ENCODE measurements at places on chromosomes 2 and 18. TPM values are rescaled to one million over a fixed set of nuclear protein-coding genes. Genes with fewer than 3 reads are reported as not detected.

- H3K27me3 ChIP-seq = no peaks in the 10 kb centered on the region
- H3K4me1 ChIP-seq = no peaks in the 10 kb centered on the region
- H3K27ac ChIP-seq = no peak overlapping the region
- no peaks in the 10 kb centered on the region for H3K36me3 ChIP-seq
- DNase-seq = no peak
Observed at GRCh38 chr2:55592130-55592529, 25.3 kb downstream of the PPP4R3B start.

DNA sequence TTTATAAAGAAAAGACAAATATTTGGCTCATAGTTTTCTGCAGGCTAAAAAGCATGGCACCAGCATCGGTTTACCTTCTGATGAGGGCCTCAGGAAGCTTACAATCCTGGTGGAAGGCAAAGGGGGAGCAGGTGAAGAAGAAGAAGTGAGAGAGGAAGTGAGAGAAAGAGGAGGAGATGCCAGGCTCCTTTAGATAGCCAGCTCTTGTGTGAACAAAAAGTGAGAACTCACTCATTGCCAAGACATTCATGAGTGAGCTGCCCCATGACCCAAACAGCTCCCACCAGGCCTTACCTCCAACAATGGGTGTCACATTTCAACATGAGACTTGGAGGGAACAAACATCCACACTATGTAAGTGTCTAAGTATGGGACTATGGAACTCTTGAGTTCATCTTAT lies 14.3 kb downstream of the CCDC150 start:
- H3K27me3 ChIP-seq = no peaks in the 10 kb centered on the region
- no peak overlapping the region for H3K4me3 ChIP-seq
- no peaks in the 10 kb centered on the region for H3K4me1 ChIP-seq
- no peak for DNase-seq
- no peak overlapping the region for H3K27ac ChIP-seq

Gene DUSP2
- 57.5 TPM for total RNA-seq

- no peaks in the 10 kb centered on the region for H3K27me3 ChIP-seq
- H3K27ac ChIP-seq = no peak overlapping the region
- no peaks in the 10 kb centered on the region for H3K36me3 ChIP-seq
- no peaks in the 10 kb centered on the region for H3K4me1 ChIP-seq
- H3K4me3 ChIP-seq = no peak overlapping the region
Observed at GRCh38 chr2:222423632-222424275, 589 bp upstream of the SGPP2 start.

Gene NDUFAF7
- total RNA-seq = 13.3 TPM

DNA sequence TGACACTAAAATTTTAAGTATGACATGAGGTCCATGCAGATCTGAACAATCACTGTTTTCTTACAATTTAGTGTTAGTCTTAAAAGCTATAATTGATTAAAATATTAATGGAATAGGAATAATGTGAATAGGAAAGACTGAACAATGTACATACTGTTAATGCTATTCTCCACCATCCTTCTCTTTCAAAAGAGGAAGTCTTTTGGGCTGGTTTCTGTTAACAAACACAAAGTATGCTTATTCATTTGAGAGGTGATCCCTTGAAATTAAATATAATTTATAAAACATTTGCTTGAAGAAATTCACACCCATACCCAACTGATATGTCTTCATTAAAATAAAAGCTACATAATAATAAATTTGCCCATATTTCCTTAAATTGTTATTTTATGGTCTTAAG lies 2.3 kb downstream of the STPG4 start:
- no peak overlapping the region for H3K27ac ChIP-seq
- H3K4me1 ChIP-seq = no peaks in the 10 kb centered on the region
- H3K36me3 ChIP-seq = no peaks in the 10 kb centered on the region
- no peak overlapping the region for H3K4me3 ChIP-seq
- DNase-seq = no peak
- no peaks in the 10 kb centered on the region for H3K27me3 ChIP-seq

DNA sequence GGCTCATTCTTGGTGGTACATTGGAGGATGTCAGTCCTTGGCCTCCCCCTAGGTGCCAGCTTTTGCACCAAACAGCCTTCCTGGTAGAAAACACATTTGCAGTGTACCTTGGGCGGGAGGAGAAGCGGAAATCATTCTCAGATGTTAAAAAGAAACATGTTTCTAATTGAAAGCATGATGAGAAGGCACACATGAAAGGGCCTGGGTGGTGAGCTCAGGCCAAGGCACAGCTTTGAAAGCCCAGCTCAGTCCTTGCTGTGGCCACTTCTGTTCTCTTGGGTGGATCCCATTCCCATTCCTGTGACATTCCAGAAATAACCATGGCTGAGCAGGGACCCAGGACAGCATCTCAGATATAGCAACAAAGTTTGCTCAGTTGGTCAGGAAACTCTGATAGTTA lies 71.5 kb downstream of the LTBP1 start:
- no peaks in the 10 kb centered on the region for H3K36me3 ChIP-seq
- no peaks in the 10 kb centered on the region for H3K4me1 ChIP-seq
- H3K27ac ChIP-seq = no peak overlapping the region
- no peak for DNase-seq

- no peak overlapping the region for H3K27ac ChIP-seq
- no peak overlapping the region for H3K4me3 ChIP-seq
- peaks cover 5% of the 10 kb centered on the region for H3K4me1 ChIP-seq
Observed at GRCh38 chr2:109195193-109196045, 66.4 kb downstream of the SH3RF3 start.

DNA sequence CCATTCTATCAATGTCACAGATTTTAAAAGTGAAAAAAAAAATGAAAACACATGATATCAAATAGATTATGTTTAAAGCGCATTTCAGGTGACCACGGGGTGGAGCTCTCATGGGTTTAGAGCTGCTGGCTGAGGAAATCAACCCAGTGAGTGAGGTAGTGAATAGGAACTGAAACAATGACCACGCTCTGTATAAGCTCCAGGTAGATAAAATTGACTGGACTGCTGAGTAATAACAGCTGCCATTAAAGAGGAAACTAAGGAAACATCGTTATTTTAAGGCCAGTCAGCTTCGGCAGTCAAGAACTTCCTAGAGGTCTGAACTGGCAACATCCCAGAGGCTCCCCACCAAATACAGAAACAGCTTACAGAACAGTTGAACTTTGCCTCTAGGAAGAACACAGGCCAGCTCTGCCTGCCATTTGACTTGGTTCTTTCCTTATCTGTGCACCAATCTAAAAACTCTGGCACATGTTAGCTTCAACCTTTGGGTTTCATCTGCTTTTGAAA lies 185.9 kb downstream of the PDE1A start:
- H3K27ac ChIP-seq = no peak overlapping the region
- no peaks in the 10 kb centered on the region for H3K36me3 ChIP-seq
- H3K4me3 ChIP-seq = no peak overlapping the region

DNA sequence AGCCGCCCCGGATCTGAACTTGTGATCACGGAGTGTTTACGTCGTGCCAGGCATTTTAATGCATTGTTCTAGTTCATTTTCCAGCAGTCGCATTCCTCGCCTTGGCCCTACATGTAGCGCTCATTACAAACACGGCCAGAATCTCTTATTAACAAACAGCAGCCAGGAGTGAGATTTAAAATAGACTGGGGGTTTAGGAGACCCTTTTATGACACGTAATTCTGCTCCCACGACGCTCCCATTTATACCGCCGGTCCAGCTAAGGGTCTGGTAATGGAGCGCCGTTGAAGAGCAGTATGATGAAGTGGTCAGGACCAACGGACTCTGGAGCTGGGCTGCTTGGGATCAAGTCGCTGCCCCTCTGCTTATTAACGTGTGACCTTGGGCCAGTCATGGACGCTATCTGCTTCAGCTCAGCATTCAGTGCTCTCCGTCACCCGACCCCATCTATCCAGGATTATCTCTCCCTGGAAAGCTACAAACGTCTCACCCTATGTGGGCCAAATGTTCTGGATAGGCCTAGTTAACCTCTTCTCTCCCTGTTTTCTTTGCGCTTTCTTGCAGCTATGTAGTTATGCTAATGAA lies 745 bp downstream of the MSH2 start:
- no peaks in the 10 kb centered on the region for H3K36me3 ChIP-seq
- peak overlapping the region; percentile 78 for H3K4me3 ChIP-seq
- peak overlapping the region; percentile 62 for H3K27ac ChIP-seq
- DNase-seq = peak; percentile 17
- no peaks in the 10 kb centered on the region for H3K4me1 ChIP-seq

Gene LAMA3
- 43.4 TPM for total RNA-seq

Gene TEX44
- total RNA-seq = not detected

DNA sequence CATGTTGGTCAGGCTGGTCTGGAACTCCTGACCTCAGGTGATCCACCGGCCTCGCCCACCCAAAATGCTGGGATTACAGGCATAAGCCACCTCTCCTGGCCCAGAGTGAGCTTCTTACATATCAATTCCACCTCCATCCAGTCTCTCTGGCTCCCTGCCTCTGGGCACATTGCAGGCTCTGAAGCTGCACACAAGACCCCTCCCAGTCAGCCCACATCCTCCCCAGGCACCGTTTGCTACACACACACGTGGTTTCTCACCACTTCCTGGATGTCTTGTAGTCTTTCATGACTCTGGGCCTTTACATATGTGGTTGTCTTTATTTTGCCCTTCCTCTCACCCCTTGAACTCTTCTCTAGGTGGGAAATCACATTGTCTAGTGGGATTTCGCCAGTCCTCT lies 64.0 kb upstream of the CABLES1 start:
- peak; percentile 46 for DNase-seq
- H3K4me3 ChIP-seq = no peak overlapping the region
- H3K36me3 ChIP-seq = no peaks in the 10 kb centered on the region
- no peaks in the 10 kb centered on the region for H3K4me1 ChIP-seq

DNA sequence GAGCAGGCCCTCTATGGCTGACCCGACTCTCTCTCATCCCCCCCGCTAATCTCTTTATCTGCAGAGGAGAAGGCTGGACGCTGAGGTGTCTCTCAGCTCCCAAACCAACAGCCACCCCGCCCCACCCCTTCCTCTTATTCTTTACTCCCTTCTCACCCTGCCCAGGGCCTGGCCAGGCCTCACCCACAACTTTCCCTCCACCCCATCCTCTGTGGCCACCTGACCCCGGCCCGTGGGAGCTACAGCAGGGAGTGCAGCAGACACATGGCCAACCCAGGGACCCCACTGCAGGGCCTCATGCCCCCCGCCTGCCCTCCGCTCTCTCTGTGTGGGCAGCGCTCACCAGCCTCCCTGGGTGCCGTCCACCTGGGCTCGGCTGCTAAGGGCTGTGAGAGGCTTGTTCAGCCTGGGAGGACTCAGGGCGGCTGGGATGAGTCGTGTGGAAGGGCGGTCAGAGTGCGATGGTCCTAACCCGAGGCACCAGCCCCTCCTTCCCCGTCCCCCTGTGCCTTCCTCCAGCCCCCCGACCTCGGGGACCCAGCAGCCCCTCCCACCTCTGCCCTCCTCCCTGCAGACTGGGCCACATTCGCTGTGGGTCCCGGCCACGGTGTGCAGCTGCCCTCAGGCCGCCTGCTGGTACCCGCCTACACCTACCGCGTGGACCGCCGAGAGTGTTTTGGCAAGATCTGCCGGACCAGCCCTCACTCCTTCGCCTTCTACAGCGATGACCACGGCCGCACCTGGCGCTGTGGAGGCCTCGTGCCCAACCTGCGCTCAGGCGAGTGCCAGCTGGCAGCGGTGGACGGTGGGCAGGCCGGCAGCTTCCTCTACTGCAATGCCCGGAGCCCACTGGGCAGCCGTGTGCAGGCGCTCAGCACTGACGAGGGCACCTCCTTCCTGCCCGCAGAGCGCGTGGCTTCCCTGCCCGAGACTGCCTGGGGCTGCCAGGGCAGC lies 6.8 kb downstream of the NEU4 start:
- H3K36me3 ChIP-seq = no peaks in the 10 kb centered on the region
- H3K4me3 ChIP-seq = no peak overlapping the region
- DNase-seq = peak; percentile 7
- H3K27ac ChIP-seq = no peak overlapping the region
- H3K27me3 ChIP-seq = peaks cover 38% of the 10 kb centered on the region
- H3K4me1 ChIP-seq = no peaks in the 10 kb centered on the region

DNA sequence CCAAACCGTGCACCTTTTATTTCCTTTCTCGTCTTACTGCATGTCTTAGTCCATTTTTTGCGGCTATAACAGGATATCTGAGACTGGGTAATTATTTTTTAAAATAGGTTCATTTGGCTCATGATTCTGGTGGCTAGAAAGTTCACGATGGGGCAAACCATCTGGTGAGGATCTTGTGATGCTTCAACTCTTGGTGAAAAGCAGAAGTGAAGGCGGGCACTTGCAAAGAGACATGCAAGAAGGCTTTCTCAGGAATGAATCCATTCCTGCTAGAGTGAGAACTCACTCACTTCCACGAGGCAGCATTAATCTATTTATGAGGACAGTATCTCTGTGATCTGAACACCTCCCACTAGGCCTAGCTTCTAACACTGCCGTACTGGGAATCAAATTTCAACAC lies 327.1 kb upstream of the RBMS1 start:
- H3K27me3 ChIP-seq = no peaks in the 10 kb centered on the region
- H3K36me3 ChIP-seq = no peaks in the 10 kb centered on the region
- no peak overlapping the region for H3K27ac ChIP-seq
- no peaks in the 10 kb centered on the region for H3K4me1 ChIP-seq
- no peak overlapping the region for H3K4me3 ChIP-seq

DNA sequence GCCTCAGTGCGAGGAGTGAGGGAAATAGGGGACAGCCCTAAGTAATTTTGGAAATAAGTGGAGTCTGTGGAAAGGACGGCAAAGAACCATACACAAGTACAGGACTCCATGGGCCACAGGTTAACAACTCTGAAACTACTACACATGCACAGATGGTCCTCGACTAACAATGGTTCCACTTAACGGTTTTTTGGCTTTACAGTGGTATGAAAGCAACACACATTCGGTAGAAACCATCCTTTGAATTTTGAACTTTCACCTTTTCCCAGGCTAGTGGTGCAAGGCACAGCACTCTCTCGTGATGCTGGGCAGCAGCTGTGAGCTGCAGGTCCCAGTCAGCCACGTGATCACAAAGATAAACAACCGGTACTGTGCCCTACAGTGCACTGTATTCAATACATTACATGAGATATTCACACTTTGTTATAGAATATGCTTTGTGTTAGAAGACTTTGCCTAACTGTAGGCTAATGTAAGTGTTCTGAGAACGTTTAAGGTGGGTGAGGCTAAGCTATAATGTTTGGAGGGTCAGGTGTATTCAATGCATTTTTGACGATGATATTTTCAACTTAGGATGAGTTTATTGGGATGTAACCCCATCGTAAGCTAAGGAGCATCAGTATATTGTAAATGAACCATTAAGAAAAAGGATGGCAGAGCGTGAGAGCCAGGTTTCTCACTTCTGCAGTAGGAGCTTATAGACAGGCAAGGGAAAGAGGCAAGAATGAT lies 44.6 kb downstream of the TBC1D8 start:
- no peak overlapping the region for H3K4me3 ChIP-seq
- H3K36me3 ChIP-seq = no peaks in the 10 kb centered on the region
- peaks cover 3% of the 10 kb centered on the region for H3K4me1 ChIP-seq

Gene ARHGAP15
- total RNA-seq = 13.4 TPM

GRCh38 chr18:11850821-11851145 lies 430 bp upstream of the CHMP1B start:
- H3K4me3 ChIP-seq = peak overlapping the region; percentile 85
- H3K27me3 ChIP-seq = no peaks in the 10 kb centered on the region
- peaks cover 5% of the 10 kb centered on the region for H3K4me1 ChIP-seq
- peak overlapping the region; percentile 94 for H3K27ac ChIP-seq
- DNase-seq = no peak
- H3K36me3 ChIP-seq = no peaks in the 10 kb centered on the region

GRCh38 chr2:64751286-64752260 lies 97.9 kb upstream of the SERTAD2 start:
- no peak for DNase-seq
- no peaks in the 10 kb centered on the region for H3K36me3 ChIP-seq
- H3K4me3 ChIP-seq = peak overlapping the region; percentile 80
- no peaks in the 10 kb centered on the region for H3K4me1 ChIP-seq

GRCh38 chr2:61718965-61719364 lies 134.9 kb downstream of the FAM161A start:
- no peak overlapping the region for H3K4me3 ChIP-seq
- no peaks in the 10 kb centered on the region for H3K36me3 ChIP-seq
- no peak for DNase-seq
- H3K27me3 ChIP-seq = no peaks in the 10 kb centered on the region
- H3K4me1 ChIP-seq = no peaks in the 10 kb centered on the region

Gene CCDC85A
- total RNA-seq = 11.5 TPM

Gene HOXD9
- total RNA-seq = 2.8 TPM

Measured in breast epithelium (tissue), 4 donors.